ENCODE measurements at places on chromosomes 6 and 20.

DNA sequence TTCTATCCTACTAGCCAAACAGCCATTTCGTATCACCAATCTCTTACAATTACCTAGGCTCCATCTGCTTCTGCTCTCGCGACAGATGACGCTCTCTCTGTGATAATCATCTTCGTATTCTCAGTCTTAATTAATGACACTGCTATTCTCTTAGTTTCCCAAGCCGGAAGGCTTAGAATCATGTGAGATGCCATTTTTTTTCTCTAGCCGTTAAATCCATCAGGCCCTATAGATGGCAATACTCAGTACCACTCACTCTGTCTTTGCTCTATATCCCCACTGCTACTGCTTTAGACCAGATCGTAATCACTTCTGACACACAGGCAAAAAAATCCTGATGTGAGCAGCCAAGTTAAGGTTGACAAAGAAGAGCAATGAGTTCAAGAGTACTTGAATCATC lies 2.1 kb upstream of the THEMIS start:
- no peak for DNase-seq

DNA sequence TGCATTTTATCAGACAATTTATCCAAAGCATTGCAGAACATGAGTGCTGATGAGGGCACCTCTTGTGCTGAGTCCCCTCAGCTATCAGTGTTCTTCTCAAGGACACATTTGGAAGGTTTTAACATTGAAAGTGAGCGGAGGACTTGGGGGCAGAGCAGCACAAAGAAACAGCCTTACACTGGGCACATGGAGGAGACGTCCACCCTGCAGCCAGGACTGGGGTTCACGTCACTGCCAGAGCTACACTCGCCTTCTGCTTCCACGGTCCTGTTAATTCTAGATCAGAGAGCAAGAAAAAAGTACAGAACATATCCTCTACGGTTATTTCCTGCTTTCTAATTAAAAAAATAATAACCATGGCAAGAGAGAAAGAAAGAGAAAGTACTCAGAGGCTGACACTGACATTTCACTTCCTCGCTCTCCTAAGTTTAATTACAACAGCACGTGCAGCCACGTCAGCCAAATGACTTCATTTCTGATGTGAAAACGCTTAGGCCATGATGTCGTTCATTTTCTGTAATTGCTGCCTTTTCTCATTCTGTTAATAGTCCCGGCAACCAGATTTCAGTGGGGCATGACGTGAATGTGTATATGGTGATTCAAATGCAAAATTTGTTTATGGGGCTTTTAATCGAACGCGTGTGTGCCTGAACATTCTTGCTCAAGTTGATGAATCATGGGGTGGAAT lies 5.1 kb downstream of the PRND start:
- DNase-seq = peak; percentile 36

GRCh38 chr6:127096167-127096566 lies 22.3 kb upstream of the RSPO3 start:
- DNase-seq = no peak

GRCh38 chr20:64093013-64093503 lies 8.9 kb upstream of the LKAAEAR1 start:
- DNase-seq = no peak

DNA sequence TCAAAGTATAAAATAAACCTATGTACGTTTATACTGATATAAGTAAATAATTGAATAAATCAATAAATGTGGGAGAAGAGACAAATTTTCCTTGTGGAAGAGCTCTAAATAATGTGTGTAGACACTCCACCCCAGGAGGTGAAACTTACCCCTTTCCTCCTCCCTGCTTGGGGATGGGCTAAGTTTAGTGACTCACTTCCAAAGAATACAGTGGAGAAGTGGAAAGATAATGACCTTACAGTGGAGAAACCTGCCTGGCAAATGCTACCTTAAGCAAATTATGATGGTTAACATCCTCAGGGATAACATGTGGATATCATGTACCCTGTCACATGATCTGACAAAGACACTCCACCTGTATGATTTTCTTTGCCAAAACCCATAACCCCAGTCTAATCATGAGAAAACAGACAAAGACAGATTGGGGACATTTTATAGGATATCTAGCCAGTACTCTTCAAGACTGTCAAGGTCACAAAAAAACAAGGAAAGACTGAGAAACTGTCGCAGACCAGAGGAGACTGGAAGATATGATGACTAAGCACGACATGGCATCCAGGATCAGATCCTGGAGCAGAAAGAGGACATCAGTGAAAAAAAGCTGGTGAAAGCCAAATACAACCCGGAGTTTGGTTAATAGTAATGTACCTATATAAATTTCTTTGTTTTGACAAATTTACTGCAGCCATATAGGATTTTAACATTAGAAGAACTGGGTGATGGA lies 195.5 kb upstream of the PRDM1 start:
- no peak for DNase-seq

GRCh38 chr6:125277838-125278237 lies 23.9 kb downstream of the HDDC2 start:
- no peak for DNase-seq

GRCh38 chr20:53920647-53921245 lies 149.6 kb downstream of the BCAS1 start:
- no peak for DNase-seq

DNA sequence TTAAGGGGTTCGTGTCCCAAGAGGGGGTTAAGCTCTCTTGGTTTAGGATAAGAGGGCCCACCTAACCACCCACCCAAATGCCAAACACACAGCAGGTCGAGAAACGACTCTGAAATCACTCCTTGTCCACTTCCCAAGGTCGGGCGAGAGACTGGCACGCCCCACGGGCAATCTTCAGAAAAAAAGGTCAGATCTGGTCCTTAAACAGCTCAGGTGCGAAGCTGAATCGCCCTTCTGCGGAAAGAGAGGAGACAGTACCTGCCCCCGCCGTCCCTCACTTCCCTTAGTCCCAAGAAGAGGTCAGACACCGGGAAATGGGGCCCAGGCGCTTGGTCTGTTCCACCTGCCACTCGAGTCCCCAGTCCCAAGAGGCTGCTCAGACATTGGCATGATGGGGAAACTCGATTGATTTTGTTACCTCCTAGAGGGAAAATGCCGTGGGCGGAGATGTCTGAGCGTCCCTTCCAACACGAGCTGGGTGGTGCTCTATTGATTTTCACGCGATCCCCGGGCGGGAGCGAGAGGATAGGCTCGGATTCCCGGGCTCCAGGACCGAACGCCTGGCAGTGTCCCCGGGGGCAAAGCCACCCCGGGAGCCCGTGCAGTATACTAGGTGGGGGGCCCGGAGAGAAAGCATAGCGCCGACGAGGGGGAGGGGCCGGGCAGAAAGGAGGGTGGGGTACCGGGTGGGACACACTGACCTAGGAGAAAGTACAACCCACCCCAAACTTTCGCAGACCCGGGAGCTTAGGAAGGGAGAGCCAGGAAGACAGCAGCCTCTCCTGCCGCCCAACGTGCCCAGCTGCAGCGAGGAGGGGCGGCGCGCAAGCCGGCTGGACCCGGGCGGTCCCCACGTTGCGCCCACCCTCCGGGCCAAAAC lies 1.1 kb upstream of the SAMD5 start:
- no peak for DNase-seq

- DNase-seq = no peak
These were observed 91.9 kb upstream of the CLDN20 start for GRCh38 chr6:155171747-155172449.

GRCh38 chr6:35624341-35625070 lies 64.2 kb downstream of the FKBP5 start:
- DNase-seq = no peak

- DNase-seq = no peak
These were observed 193.7 kb downstream of the GPX5 start for GRCh38 chr6:28719275-28719940.

DNA sequence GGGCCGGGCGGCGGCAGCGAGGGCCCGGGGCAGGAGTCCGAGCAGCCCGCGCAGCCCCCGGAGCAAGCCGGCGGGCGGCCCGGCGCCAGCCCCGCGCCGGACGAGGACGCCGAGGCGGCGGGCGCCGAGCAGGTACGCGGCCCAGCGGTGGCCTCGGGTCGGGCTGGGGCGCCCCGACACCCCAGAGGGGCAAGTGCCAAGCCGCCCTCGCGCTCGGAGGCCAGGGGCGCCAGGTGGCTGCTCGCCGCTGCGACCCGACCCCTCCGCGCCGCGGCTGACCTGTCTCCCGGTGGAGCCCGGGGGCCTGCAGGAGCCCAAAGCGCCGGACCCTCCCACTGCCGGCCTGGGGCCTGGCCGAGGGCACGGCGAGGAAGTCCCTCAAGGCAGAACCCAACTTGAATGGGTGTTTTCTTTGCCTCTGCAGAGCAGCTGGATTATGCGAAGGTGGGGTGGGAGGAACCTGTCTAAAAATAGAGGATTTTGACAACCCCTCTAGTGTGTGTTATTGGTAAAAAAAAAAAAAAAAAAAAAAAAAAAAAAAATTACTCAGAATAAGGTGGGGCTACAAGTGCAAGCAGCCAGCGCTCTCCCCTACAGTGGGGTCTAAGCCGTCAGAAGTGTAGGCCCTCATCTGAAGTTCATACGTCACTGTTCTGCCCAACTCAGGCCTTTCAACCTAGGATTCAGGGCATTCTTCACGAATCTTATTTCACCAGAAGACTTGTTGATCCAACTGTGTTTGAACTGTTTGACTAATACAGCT lies 609 bp downstream of the OGFRL1 start:
- DNase-seq = peak; percentile 18

- no peak for DNase-seq
These were observed 129.0 kb downstream of the PHACTR3 start for GRCh38 chr20:59733351-59733750.

DNA sequence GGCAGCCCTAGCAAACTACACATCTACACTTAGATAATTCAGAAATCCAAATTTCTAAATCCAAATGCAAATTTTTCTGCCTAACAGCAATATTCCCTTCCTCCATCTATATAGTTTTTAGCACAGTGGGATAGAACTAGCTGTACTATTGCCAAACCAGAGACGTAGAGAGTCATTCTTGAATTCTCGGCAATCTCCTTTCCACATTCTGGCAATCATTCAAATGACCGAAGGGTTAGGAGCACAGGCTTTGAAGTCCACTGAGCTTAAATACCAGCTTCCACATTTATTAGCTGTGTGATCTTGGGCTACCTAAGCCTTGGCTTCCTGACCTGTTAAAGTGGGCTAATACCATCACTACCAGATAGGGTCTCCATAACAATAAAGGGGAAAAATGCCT lies 3.1 kb upstream of the RPS12 start:
- no peak for DNase-seq

DNA sequence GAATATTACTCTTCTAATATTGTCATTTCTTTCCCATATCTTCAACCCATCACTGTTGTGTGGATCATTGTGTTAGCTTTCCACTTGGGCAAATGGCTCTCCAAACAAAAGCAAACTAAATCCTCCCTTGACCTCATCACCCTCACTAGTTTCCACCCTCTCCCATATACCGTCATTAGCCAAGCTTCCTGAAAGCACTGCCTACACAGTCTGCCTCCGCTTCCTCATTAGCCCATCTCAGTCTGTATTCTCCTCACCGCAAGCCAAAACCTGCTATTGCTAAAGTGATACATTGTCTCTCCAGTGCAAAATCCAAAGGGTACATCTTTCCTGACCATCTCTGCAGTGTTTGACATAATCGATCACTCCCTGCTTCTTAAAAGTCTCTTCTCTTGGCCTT lies 212.6 kb downstream of the CLIC5 start:
- DNase-seq = no peak

- DNase-seq = no peak
These were observed 125.4 kb downstream of the F13A1 start for GRCh38 chr6:6195080-6195479.

DNA sequence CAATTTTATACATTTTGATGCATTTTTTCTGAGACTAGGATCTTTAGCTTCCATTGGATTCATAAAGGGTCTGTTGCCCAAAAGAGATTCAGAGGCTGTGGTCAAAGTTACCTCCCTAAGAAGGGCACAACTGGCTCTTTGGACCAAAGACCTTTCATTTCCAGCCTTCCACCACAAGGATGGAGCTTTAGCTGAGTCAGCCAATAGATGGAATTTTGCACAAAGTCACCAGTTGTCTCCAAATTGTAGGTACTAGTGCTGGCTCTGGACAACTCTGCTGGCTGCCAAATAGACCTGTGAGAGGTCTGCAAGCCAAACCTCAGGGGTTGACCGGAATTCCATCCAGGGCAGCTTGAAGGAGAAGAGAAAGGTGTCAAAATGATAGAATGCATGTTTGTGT lies 555 bp downstream of the BPIFA1 start:
- no peak for DNase-seq

GRCh38 chr6:63814459-63814858 lies 178.9 kb downstream of the PHF3 start:
- no peak for DNase-seq

- DNase-seq = no peak
These were observed 35.8 kb downstream of the NEDD9 start for GRCh38 chr6:11196511-11197174.

DNA sequence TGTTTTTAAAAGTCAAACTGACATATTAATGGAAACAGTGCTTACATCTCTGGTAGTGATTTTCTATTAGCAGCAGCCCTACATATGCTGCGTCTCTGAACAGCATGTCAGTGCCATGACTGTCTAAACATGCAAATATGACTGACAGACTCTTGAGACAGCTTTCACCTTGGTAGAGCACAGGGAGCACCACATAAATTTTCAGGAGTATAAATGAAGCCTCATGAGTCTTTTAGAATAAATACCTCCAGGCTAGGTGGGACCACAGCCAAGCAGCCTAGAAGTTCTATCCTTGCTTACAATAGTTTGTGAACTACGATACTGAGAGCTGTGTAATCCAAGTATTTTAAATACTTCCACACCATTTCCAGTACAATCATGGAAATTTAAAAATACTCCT lies 410.7 kb upstream of the RUNX2 start:
- DNase-seq = no peak

DNA sequence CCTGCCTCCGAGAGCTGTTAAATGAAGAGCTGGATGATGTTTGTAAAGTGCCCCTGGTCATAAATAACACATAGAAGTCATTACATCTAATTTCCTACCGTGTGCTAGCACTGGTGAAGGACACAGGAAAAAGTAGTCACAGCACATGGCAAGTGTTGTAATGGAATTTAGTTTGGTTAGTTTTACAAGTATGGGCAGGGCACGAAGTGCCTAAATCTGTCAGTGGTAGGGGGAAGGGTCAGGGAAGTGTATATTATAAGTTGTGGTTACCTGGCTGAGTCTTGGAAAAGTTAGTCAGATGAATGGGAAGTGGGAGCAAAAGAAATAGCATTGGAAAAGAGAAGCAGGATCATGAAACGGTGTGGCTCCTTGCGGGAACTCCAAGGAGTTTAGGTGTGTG lies 1.6 kb downstream of the RIPPLY2 start:
- DNase-seq = no peak

GRCh38 chr20:58130156-58130555 lies 98.3 kb downstream of the ANKRD60 start:
- no peak for DNase-seq

- no peak for DNase-seq
These were observed 515.2 kb upstream of the JARID2 start for GRCh38 chr6:14730654-14731053.

- DNase-seq = no peak
These were observed 293.5 kb downstream of the UTRN start for GRCh38 chr6:144578385-144579350.

DNA sequence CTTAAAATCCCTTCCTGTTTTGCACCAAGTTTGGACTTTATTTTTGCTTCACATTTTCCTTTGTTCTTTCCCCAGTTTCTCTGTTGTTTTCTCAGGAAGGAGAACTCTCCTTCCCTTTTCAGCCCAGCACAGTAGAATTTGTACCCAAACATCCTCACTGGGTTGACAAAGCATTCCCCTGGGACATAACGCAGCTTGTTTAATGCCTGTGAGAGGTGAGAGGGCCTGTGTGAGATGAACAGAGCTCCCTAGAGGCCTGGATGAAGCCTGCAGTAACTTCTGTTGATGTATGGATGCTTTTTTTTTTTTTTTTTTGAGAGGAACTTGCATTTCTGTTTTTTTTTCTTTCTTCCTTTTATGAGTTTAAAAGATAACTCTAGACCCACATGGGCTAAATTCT lies 104.9 kb upstream of the SLC22A23 start:
- no peak for DNase-seq
